Astrocyte of the cerebellum (primary cell): ENCODE measurements at places on chromosomes 3 and 15.

DNA sequence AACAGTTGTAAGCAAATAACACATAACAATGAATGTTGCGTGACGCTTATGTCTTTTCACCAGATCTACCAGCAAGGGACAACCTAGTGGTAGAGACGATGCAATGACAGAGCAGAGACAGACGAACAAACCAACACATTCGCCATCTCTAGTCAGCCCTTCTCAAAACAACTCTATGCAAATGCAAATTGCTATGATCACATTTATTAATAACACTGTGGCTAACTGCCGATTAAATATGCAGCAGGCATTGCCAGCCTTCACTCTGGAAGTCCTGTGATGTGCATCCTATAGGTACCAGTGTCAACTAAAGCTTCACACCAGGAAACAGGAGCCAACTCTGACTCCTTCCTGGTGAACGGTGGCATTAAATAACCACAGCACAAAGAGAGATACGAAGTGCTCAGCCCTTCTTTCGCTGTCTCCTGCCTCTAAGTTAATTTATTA is 94.2 kb downstream of the FOXP1 start:
- no peak for DNase-seq

DNA sequence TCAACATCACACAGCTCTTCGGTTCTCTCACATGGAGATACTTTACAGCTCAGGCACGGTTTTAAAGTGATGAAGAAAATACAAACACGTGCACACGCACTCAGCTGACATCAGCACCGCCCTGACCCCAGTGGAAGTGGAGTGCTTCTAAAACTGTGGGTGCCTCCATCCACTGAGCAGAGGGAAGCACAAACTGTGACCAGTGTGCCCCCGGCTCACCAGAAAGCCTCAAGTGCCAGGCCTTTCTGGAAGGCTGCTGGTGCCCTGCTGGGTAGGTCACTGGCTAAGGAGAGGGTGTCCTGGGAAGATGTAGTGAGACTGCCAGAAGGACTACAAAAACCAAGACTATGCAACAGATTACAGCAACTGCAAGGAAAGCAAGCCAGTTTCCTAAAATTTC is 78.5 kb downstream of the OCA2 start:
- DNase-seq = no peak

GRCh38 chr15:33508703-33509102 is 197.9 kb downstream of the RYR3 start:
- DNase-seq = no peak

- DNase-seq = no peak
Measured at GRCh38 chr3:192867645-192868044, 50.0 kb downstream of the MB21D2 start.

- no peak for DNase-seq
Measured at GRCh38 chr15:89806210-89806558, 8.5 kb downstream of the ANPEP start.

DNA sequence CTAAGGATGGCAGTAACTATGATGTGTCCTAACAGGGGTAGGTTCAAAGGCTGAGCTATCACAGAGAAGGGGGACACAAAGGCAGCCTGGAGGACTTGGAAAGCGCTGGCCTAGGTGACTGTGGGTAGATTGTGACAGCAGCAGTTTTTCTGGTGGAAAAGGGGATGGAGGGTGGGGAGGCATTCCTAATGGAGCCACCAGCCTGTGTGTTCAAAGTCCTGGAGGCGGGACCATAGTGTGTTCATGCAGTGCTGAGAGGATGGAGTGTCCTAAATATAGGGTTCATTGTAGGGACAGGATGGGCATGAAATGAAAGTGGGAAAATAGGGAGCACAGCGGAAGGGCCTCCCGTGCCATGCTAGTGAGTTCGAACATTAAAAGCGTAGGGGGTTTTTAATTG is 51.5 kb upstream of the POLR2M start:
- no peak for DNase-seq

GRCh38 chr3:58646503-58646902 is 20.1 kb downstream of the FAM3D start:
- DNase-seq = no peak

GRCh38 chr3:46542801-46543201 is 23.3 kb downstream of the LRRC2 start:
- no peak for DNase-seq

GRCh38 chr15:95457520-95457919 is 873.0 kb upstream of the NR2F2 start:
- no peak for DNase-seq

DNA sequence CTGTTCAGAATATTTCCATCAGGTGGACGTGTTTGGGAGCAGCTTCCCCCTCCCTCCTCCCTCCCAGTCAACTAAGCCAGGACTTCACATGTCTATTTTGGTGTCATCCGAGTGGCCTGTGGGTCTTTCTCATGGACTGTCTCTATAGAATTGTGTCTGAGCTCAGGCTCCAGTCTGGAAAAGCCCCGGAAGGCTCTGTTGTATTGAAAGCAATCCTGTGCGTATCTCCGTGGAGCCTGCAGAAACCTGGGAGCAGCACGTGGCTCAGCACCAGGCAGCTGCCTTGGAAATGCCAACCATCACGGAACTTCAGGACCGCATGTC is 25.2 kb downstream of the COLQ start:
- DNase-seq = no peak

DNA sequence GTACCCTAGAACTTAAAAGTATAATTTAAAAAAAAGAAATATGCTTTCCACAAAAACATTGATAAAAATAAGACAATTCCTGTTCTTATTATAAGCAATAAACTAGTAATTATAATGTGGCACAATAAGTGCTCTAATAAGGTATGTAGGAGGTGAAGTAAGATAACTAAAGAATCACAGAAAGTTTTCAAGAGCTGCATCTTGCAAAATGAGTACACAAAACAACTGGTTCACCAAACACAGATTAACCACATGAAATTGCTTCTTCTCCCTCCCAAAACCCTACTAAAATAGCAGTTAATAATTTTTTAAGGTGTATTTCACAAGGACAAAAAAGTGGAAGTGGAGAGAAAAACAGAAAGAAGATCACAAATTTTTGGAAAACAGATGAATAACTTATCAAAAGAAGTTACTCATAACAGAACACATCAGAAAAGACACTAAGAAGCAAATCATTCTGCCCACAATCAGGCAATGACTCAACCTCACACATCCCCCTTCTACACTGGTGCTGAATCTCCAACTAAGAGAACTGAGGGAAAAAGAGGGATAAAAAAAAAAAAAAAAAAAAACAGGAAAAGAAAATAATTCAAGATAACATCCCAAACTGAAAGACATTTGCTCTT is 64.2 kb downstream of the TBC1D5 start:
- peak; percentile 4 for DNase-seq

- DNase-seq = no peak
Measured at GRCh38 chr3:56917361-56918110, 115.8 kb upstream of the ARHGEF3 start.

GRCh38 chr3:155352900-155353490 is 59.5 kb upstream of the STRIT1 start:
- DNase-seq = peak; percentile 35

GRCh38 chr3:10709110-10709781 is 106.8 kb upstream of the SLC6A11 start:
- DNase-seq = no peak

GRCh38 chr3:37535526-37536432 is 325.9 kb upstream of the CTDSPL start:
- no peak for DNase-seq

GRCh38 chr3:150299201-150299600 is 108.9 kb upstream of the TSC22D2 start:
- DNase-seq = peak; percentile 64

DNA sequence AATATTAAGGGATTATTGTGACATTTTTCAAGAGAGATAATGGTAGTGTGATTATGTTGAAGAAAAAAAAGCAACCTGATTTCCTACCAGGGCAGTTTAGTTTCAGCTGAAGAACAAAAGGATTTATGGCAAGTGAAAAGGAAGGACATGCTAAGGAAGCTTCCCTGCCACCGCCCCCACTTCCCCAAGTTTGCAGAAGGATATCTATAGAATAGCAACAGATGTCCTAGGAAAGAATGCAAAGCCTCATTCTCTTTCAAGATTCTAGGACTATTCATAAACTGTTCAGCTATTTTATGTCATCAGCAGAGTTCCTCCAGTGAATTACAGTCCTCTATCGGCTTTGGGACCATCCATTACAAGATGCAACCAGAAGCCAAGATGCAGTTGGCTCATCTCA is 160.8 kb downstream of the SATB1 start:
- no peak for DNase-seq

GRCh38 chr3:129358177-129358771 is 70.2 kb downstream of the EFCAB12 start:
- DNase-seq = no peak

- no peak for DNase-seq
Measured at GRCh38 chr15:32642667-32643435, 1.3 kb downstream of the SCG5 start.

DNA sequence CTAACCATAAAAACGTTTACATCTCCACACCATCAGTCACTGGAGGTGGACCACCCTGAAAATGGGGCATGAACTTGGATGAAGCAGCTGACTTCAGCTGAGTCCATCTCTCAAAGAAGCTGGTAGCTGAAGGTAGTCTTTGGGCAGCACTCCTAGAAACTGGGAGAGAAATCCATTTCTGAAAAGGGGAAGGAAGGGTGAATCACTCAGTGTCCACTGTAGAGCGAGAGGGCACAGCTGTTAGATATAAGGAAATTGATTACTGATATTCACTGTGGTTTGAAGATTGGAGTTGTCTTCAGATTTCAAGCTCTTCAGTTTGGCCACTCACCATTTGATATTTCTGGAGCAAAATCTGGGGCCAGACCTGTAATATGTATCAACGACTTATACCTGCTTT is 499.0 kb upstream of the UBE2E2 start:
- DNase-seq = no peak

GRCh38 chr3:103342205-103342731 is 907.5 kb downstream of the ZPLD1 start:
- no peak for DNase-seq

DNA sequence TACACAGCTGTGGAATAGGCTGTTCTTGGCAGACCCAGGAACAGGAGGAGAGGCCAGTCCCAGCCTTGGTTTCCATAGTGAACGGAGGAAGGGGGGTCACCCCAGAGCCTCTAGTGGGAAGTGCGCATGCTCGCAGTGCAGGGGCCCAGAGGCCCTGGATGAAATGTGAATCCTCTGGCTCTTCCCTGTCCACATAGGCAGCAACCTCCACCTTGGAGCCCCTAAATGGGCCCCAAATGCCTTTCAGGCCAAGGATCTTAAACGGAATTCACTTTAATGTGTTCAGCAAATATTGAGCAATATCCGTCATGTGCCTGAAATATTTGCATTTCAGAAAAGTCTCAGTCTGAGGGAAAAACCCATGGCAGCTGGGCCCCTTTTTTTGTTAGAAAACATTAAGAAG is 3.3 kb upstream of the NDN start:
- no peak for DNase-seq

DNA sequence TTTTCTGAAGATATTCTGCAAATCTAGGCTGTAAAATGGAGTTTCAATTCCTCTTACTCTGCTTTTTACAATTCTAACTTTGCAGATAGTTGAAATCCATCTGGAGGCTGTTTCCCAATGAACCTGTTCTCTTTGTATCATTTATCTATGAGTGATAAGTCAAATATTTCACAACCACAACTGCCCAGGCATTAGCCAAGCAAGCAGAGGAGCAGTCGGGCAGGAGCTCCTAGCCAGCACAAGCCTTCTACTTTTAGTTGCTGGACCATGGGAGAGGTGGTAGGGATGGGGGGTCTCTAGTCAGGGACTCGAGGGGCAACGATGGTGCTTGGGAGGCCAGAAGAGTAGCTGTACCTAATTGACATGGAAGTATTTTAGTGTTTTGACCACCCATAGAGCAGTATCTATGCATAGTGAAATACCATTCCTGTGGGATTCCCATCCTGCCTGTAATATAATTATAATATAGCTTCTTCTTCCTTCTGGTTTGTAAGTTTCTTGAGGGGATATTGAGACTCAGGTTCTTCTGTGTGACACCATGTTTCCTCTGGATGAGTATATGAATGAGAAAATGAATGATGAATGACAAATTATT is 353.5 kb upstream of the IL12A start:
- DNase-seq = no peak

GRCh38 chr15:38367476-38367875 is 86.5 kb upstream of the FAM98B start:
- peak; percentile 23 for DNase-seq

DNA sequence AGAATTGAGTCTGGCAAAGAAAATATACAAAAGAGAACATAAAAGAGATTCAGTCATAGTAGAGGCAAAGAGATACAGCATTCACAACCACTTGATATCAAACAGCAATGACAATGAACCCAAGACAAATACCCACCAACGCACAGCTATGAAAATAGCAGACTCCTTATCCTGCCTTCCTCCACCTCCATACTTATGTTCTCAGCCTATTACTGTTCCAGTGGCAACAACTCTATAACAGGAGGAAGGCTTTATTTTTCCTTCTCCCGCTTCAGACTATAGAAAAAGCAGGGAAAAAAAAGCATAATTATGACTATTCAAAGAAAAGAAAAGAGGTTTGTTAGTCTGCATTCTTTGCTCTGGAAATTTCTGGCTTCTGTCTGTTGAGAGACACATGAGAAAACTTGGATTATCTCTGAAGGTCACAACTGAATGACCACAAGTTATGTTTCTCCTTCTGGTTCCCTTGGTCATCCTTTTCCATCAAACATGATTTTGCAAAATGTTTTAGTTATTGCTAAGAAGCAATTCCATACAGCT is 81.2 kb upstream of the PLXND1 start:
- DNase-seq = no peak

DNA sequence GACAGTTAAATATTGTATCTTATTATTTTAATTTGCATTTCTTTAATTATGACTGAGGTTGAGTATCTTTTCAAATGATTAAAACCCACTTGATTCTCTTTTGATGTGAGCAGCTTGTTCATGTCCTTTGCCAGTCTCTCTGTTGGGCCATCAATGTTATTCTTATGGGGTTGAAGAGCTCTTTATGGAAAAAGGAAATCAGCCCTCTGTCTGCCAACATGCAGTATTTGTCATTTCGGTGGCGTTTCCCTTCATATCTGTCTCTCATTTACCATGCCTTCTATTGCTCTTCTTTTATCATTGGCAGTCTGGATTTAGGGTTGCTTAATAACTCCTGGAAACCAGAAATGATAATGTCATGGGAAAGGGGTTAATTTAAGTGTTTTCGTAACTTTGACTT is 340.7 kb upstream of the DNAJC19 start:
- no peak for DNase-seq
